Prostate gland (tissue), 2 donors: ENCODE measurements at places on chromosomes 3 and 15. TPM values are rescaled to one million over a fixed set of nuclear protein-coding genes. Genes with fewer than 3 reads are reported as not detected.

DNA sequence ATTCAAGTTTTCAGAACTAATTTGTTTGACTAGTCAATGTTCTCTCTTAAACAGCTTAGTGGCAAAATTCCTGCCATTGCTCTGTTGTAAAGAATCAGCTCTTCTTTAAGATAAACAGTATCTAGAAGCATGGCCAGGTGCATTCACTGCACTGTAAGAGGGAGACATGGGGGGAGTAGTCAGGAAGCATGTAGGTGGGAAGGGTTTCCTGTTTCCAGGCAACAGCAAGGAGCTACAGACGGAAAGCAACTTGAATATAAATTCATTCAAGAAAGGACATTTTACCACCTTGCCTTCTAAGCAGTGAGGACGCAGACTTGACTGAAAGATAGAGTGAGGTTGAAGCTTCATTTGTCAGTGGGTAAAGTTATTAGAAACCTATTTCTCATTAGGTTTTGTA lies 55.3 kb downstream of the BBX start:
- no peaks in the 10 kb centered on the region for H3K36me3 ChIP-seq
- H3K27ac ChIP-seq: no peak overlapping the region
- no peaks in the 10 kb centered on the region for H3K4me1 ChIP-seq
- DNase-seq: no peak
- H3K27me3 ChIP-seq: no peaks in the 10 kb centered on the region
- H3K4me3 ChIP-seq: no peak overlapping the region

The GOLGA8N gene
- 3.9 TPM for total RNA-seq

DNA sequence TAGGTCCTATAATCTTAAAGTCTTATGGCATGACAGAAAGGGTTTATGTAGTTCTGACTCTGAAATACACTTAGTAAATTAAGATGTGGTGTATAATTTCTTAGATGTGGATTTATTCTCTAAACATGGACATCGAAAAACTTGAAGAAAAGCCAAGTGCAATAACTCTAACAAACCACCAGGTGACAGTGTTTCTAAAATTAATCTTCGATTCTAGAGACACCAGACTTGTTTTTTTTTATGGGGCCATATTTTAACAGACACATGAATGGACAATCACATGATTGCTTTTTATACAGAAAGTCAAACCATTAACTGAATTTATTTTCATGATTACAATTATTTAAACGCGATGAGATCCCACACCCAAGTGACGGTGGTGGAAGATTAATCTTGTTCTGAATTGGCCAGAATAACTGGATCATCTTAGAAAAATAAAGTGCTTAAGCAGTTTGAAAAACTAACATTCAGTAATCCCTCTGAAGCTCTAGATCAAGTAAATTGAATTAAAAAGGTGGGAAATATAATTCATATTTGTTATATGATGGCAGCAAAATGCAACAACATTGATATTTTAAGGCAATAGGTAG lies 305.1 kb downstream of the LSAMP start:
- no peaks in the 10 kb centered on the region for H3K27me3 ChIP-seq
- no peak overlapping the region for H3K4me3 ChIP-seq
- H3K36me3 ChIP-seq: no peaks in the 10 kb centered on the region
- H3K27ac ChIP-seq: no peak overlapping the region

The CLDN1 gene
- total RNA-seq: 8.8 TPM

DNA sequence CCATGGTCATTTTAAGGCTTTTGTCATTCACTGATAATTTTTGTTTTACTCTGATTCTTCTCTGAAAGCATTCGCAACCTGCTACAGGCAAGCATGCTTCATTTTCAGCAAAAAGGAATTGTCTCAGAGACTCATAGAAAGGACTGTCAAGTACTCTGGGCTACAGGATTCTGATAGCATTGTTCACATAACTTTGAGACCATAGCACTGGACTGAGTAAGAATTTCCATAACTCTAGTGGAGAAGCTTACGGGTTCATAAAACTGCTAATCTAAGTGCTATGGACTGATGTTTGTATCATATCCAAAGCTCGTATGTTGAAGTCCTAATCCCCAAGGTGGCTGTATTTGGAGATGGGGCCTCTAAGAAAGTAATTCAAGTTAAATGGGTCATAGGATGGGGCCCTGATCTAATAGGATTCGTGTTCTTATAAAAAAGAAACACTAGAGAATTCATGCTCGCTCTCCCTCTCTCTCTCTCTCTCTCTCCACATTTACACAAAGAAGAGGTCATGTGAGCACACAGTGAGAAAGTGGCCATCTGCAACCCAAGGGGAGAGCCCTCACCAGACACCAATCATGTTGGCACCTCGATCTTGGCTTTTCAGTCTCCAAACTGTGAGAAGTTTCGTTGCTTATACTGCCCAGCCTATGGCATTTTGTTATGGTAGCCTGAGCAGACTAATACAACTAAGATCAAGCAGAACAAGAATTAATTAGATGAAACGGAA lies 60.4 kb downstream of the CRYGS start:
- H3K4me1 ChIP-seq: no peaks in the 10 kb centered on the region
- no peak for DNase-seq
- no peak overlapping the region for H3K27ac ChIP-seq
- no peak overlapping the region for H3K4me3 ChIP-seq

DNA sequence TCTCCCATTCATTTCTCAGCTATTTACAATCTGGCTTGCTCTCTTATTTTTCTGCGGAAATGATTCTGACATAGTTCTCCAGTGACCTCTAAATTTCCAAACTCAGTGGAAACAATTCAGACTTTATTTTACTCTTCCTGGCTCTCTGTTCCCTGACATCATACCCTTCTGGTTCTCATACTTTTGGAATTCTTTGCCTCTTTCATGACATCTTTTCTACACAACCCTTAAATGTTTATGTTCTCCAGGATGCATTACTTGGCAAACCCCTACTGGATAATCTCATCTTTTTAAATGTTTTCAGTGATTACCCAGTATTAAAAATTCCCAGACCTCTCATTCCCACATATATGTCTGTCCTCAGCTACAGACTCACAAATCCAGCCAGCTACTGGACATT lies 23.9 kb upstream of the PLSCR4 start:
- H3K27me3 ChIP-seq: no peaks in the 10 kb centered on the region
- H3K36me3 ChIP-seq: no peaks in the 10 kb centered on the region
- H3K4me3 ChIP-seq: no peak overlapping the region
- H3K4me1 ChIP-seq: no peaks in the 10 kb centered on the region
- no peak overlapping the region for H3K27ac ChIP-seq
- DNase-seq: no peak

DNA sequence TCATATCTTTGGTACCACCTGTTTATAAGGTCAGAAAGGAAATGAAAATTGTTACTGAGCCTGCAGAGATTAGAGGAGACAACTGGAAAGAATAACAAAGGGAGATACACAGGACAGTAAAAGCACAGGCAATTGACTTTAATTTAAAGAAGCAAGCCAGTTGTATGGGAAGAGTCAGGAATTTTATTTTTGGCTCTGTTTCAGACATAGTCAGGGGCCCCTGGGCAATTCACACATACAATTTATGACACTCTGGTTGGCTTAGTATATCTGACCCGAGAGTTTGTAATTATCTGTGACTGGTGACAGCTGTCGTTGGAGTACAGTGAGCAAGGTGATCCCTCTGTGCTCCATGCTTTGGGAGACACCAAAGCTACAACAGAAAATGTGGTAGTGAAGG lies 591.9 kb upstream of the NECTIN3 start:
- no peak overlapping the region for H3K27ac ChIP-seq
- H3K4me3 ChIP-seq: no peak overlapping the region
- no peaks in the 10 kb centered on the region for H3K36me3 ChIP-seq
- H3K4me1 ChIP-seq: no peaks in the 10 kb centered on the region

The NRG4 gene
- total RNA-seq: 3.5 TPM

The POC1A gene
- 2.5 TPM for total RNA-seq

DNA sequence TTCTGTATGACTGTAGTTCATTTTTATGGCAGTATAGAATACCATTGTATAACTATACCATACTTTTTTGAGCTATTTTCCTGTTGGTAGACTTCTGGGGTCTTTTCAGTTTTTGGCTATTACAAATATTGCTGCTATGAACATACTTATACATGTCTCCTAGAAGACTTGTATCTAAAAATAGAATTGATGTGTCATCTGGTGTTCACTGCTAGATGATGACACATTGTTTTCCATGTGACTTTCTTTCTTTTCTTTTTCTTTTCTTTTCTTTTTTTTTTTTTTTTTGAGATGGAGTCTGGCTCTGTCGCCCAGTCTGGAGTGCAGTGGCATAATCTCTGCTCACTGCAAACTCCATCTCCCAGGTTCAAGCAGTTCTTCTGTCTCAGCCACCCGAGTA lies 69.8 kb downstream of the SH3GL3 start:
- no peak for DNase-seq
- H3K4me1 ChIP-seq: no peaks in the 10 kb centered on the region
- no peaks in the 10 kb centered on the region for H3K36me3 ChIP-seq
- H3K27ac ChIP-seq: no peak overlapping the region
- no peaks in the 10 kb centered on the region for H3K27me3 ChIP-seq

The FHIT gene
- 10.4 TPM for total RNA-seq
